ENCODE measurements at places on chromosomes 4 and X.

GRCh38 chrX:120514236-120514635 lies 45.1 kb upstream of the LAMP2 start:
- DNase-seq = no peak

DNA sequence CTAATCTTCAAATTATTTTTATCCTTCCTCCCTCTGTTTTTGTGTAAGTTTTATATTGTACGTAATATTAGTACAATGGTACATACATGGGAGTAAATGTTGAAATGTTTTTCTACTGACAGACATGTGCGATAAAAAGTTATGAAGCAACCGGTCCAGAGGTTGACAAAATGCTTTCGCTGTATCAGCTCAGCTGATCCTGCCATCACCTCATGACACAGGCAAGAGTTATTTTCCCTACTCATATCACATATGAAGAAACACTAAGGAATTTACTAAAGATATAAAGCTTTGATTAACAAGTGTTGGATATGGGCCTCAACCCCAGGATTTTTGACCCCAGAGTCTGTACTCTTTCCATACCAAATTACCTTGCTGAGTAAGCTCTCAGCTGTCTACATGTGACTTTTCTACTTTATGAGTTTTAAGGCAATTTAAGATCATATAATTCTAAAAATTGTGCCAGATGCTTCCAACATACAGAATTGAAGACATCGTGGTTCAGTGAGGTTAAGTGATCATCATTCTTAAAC lies 50.0 kb downstream of the CLCN5 start:
- DNase-seq = no peak

DNA sequence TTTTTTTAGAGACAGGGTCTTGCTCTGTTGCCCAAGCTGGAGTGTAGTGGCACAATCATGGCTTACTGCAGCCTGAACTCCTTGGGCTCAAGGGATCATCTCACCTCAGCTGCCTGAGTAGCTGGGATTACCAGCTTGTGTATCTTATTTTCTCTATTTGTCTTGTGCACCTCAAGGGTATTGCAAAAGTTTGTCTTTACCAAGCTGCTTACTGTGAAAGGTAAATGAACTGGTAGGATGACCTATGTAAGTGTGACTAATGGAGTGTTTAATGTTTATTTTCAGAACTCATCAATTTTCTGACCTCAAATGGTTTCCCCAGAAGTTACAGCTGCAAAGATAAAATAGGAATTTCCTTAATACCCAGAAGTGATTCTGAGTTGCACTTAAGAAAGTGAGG lies 5.3 kb upstream of the FGA start:
- no peak for DNase-seq

GRCh38 chr4:11514779-11515419 lies 86.2 kb upstream of the HS3ST1 start:
- no peak for DNase-seq

- no peak for DNase-seq
These were observed 115.1 kb downstream of the NDST4 start for GRCh38 chr4:114998316-114998715.

GRCh38 chr4:7945709-7946380 lies 6.2 kb upstream of the AFAP1 start:
- DNase-seq = no peak

- no peak for DNase-seq
These were observed at the start of gene DCX for GRCh38 chrX:111411983-111412382. DCX (minus strand) TSS chrX:111412192; CDS start chrX:111410398, 1,794 bp downstream.

DNA sequence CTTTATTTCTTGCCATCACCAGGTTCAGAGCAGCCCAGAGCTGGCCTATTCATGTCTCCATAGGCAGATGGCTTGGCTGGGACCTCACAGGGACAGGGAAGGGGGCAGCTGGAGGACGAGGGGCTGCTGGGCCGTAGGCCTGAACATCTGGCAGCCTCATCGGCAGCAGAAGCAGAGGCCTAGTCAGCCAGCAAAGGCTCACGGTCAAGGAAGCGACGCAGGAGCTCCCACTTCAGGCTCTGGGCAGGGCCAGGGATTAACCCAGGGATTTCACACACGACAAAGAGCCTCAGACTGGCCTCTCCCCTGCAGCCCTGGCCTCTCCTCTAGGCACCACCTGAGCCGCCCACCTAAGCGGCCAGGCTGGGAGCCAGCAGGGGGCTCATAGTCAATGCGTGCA lies 46.0 kb upstream of the MAN2B2 start:
- DNase-seq = no peak

GRCh38 chrX:13666836-13667235 lies 13.9 kb downstream of the TCEANC start:
- DNase-seq = peak; percentile 70

DNA sequence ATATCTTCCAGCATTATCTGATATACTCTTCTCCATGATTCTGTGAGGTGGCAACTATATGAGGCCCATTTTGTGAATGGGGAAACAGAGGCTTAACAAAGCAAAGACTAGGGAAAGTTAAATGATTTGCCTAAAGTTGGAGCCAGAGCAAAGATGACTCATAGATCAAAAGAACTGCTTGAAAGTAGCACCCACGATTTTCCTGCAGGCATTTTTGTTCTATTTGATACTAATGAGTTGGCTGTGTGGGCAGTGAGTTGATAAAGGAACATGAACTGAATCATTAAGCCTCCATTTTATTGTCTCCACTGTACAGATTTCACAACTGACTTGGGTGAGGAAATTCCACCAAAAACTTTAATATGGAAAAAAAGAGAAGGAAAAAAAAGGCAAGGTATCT lies 138.9 kb upstream of the IGFBP7 start:
- DNase-seq = no peak

- DNase-seq = peak; percentile 31
These were observed at the start of gene GPC3 for GRCh38 chrX:133985164-133985966. GPC3 (minus strand) TSS chrX:133985594.

GRCh38 chr4:113411496-113411938 lies 350.0 kb downstream of the CAMK2D start:
- peak; percentile 64 for DNase-seq

DNA sequence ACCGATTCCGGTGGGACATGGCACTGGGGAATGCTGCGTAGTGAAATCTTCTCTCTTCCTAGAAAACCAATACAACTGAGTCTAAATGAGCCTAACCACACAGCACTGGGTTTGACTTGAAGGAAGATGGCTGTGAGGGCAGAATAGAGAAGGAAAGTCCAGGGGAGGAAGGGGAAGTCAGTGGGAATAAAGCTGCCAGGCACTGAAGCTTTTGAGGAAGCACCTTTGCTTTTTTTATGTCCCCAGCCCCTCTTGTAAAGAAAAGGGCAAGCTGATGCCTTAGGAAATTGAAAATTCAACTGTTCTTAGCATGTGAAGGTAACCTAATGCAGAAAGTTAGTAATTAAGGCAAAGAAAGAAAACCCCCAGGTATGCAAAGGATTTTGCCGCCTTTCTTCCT lies 20.6 kb downstream of the MED28 start:
- DNase-seq = no peak

- DNase-seq = peak; percentile 70
These were observed 137.5 kb downstream of the AMMECR1 start for GRCh38 chrX:110180176-110180927.

GRCh38 chr4:141348573-141348972 lies 127.9 kb downstream of the ZNF330 start:
- no peak for DNase-seq

GRCh38 chrX:22758807-22759481 lies 240.8 kb upstream of the DDX53 start:
- no peak for DNase-seq
